ENCODE measurements at places on chromosomes 3 and 15. TPM values are rescaled to one million over a fixed set of nuclear protein-coding genes. Genes with fewer than 3 reads are reported as not detected.

ACAP2 gene
- 32.7 TPM for total RNA-seq

ISLR gene
- 89.9 TPM for total RNA-seq

CD86 gene
- total RNA-seq: not detected

ARNT2 gene
- 6.1 TPM for total RNA-seq

GPR15 gene
- total RNA-seq: not detected

ADAMTS7 gene
- 16.8 TPM for total RNA-seq

ADCY5 gene
- total RNA-seq: 0.18 TPM

CDHR4 gene
- total RNA-seq: not detected

GOLGA8J gene
- total RNA-seq: not detected

PP2D1 gene
- total RNA-seq: not detected

Measured in cardiac atrium fibroblast (primary cell).